Effector memory CD4-positive, alpha-beta T cell (primary cell): ENCODE measurements at places on chromosomes 6 and 20.

DNA sequence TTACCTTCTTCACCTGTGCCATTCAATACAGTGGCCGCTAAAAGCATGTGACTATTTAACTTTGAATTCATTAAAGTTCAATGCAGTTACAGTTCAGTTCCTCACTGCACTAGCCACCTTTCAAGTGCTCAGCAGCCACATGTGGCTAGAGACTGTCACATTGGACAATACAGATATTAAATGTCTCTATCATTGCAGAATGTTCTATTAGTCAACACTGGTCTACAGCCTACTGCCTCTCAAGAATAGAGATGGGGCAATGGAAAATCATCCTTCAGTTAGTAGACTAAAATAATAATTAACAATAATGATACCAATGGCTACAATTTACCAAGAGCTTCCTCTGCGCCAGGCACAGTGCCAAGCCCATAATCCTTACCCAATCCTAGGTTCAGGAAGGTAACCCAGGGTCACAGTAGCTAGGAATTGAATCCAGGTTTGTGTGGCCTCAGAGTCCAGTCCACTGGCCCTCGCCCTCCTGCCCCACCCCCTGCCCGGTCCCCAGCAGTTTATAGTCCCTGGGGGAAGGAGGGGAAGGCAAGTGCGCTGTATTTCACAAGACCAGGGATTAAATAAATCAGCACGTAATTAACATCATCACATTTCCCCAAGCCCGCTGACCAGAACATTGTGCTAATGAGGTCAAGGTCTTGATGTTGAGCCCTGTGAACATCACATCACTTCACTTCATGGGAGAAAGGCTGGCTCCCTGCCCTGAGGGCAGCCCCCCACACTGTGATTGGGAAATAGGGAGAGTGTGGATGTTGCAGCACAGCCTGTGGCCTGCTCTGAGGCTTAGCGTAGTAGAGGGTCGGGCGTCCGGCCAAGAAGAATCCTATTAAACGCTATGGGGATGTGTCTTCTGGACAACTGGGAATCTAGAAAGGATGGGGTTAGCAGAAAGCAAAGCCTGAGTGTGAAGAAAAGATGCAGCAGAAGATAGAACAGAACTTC, 147.2 kb downstream of the VEGFA start:
- no peak for DNase-seq

- DNase-seq, result no peak
Observed at GRCh38 chr6:166592821-166593220, 6.3 kb upstream of the RAMACL start.

DNA sequence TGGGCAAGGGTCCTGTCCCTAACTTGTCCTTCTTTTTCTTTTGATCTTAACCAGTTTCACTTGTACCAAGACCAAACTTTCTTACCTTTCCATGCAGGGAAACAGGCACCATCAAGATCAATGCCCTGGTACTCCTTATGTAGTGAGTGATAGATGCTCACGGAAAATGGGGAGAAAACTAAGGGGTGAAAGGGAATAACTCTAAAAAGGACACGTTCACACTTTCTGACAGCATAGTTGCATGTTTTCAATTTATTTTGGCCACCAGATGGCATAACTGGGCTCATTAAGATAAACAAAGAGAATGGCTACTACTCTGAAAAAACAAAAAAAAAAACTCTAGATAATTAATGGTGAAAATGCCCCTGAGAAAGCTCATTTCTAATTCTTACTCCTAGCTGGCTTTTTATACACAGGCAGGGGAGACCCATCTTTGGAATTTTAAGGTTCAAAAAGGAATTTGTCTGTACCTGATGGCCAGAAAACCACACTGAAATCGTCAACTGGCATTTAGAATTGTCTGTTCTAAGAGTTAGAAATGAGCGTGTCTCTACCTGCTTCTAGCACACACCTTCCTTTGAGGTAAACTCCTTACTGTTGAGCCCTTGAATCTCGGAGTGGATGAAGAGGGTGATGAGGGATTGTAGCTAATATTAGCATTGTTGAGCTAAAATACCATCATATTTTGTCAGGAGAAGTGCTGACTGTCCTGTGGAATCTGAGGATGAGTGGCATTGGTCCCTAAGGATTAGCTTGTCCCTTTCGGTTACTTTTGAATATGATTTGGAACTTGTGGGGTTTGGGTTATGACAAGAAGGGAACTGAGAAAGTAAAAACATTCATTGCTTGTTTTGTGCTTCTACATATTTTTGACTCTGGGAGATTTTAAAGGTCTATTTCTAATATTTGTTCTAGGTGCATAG, 62.2 kb upstream of the DDR1 start:
- no peak for DNase-seq

GRCh38 chr6:28240471-28240870, 11.6 kb downstream of the ZKSCAN4 start:
- DNase-seq, result no peak

DNA sequence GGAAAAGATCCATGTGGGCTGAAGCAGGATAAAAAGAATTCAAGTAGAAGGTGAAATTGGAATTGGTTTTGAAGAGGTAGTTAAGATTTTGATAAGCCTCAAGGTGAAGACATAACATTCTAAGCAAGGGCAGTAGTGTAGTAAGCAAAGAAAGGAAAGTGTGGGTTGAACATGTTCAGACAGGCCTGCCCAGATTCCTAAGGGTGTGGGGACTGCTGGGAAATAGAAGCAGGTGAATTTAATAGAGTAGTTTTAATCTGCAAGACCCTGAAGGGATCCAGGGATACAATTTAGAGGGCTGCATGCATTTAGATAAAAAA, 19.1 kb downstream of the TAB2 start:
- DNase-seq, result no peak

DNA sequence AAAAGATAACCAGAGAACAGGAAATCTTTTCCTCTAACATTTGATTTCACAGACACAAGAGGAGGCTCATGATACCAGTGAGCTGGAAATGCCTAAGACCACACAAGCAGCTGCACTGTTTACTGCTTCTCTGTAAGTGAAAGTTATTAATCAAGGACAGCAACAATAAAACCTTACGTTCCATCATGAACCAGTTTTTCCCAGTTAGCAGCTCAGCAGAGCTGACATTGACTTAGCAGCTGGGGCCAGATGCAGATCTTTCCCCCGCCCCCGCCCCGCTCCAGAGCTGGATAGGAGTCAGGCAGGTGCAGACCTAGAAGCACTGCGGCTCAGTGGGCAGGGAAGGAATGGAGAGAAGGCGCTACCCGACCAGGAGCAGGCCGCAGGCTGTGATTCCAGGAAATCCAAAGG, 275.2 kb downstream of the GMDS start:
- no peak for DNase-seq

- no peak for DNase-seq
Observed at GRCh38 chr20:23515250-23515939, 24.5 kb downstream of the CST8 start.

DNA sequence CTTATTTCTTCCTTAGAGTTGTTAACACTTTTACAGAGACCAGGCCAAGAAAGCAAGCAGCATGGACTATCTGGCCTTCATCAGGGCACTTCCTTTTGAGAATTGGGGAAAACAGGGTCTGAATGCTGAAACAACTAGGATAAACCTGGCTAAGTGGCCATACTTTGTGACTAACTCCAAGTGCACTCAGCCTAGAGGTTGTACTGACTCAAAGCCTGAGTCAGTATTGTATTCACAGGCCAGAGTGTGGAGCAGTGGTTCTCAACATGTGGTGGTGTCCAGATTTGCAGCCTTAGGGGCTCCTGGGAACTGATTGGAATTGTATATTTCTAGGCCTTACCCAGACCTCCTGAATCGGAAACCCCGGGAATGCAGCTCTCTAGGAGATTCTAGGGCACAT, 20.1 kb downstream of the SEC23B start:
- DNase-seq, result no peak

GRCh38 chr20:46840054-46840729, 54.5 kb upstream of the EYA2 start:
- no peak for DNase-seq

- DNase-seq, result no peak
Observed at GRCh38 chr6:132445201-132445951, 44.1 kb upstream of the MOXD1 start.
